D721Med (cell line): ENCODE measurements at places on chromosomes 3 and 15.

GRCh38 chr3:162525066-162525742, 1028.6 kb downstream of the OTOL1 start:
- DNase-seq = no peak

- no peak for DNase-seq
These were observed 63.4 kb downstream of the CBLB start for GRCh38 chr3:105805404-105805803.

DNA sequence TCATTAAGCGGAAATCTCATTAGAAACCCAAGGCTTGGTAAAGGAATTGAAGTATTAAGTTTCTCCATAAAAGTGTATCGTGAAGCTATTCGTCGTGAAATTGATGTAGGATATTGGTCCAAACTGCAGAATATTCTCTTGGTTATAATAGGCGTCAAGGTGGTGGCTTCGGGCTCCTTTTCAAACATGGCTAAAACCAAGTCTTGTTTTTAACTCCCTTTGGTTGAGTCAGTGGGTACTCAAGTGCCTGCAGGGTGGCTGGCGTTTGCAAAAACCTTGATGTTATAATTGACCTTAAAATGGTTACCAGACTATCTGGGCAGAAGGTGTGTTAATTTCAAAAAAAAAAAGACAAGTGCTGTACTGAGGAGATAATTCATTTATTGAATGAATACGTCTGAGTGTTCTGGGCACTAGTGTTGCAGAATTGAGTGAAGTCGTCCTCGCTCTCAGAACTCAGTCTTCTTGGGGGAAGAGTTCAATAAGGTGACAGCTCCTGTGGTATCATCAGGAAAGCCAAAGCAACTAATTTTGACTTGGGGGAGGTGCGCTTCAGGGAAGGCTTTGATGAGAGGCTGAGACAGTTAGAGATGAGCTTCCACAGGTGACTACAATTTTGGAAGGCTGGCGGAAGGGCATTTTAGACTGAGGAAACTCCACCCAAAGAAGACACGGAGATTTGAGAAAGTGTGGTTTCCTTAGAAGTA, 1.5 kb downstream of the UBE2Q2 start:
- no peak for DNase-seq

DNA sequence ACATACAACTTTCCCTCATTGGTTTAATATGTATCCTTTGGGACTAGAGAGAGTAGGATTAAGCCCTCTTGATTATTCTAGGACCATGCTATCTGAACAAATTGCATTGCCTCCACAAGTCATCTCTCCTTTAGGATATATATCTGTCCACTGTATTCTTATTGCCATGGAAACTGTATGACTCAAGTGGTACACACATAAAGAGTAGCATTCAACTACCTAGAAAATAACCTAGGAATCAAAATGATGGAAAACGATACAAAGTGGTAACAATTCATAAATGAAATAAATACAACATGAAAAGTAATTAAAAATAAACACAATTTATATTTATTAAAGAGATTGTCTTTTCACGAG, 212.1 kb upstream of the P2RY1 start:
- DNase-seq = no peak

GRCh38 chr3:171469376-171469775, 9.2 kb upstream of the TNIK start:
- no peak for DNase-seq

GRCh38 chr15:63497642-63498467, 6.5 kb upstream of the USP3 start:
- no peak for DNase-seq

GRCh38 chr3:123038751-123039150, 11.2 kb upstream of the SEMA5B start:
- DNase-seq = no peak

- no peak for DNase-seq
These were observed 9.7 kb downstream of the TIMP4 start for GRCh38 chr3:12149029-12149428.

GRCh38 chr3:193896419-193896818, 239.5 kb upstream of the HES1 start:
- no peak for DNase-seq

GRCh38 chr15:99732751-99733267, 428 bp downstream of the LYSMD4 start:
- DNase-seq = no peak
